ENCODE measurements at places on chromosomes 6 and 20.

DNA sequence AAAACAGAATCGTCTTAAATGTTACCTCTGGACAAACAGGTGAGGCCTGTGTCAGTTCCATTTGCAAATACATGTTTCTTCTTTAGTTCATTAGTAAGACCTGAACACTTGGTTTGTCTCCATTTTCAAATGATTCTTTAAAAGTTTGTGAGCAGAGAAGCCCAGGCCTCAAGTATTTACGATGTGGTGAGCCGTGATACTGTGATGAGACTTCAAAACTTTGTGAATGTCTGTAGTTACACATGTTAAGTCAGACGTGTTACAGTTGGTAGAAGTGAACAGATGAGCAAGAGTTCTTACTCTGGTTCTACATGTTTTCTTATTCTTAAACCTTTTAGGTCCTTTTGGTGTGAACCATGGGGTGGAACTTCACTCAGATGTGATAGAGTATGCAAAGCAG, 8.5 kb downstream of the PCMTD2 start:
- DNase-seq = no peak

DNA sequence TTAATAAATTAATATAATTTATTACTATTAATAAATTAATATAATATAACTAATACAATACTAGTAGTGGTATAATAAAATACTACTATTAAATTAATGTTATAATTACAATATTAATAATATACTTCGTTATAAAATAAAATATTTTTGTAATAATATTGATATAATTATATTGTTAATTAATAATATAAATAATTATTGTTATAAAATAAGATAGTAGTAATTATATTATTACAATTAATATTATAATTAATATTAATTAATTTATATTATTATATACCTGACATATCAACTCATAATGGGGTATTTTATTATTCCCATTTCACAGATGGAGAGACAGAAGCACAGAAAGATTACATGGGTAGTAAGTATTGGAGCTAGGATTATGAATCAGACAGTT, 8.9 kb downstream of the BEND6 start:
- no peak for DNase-seq

DNA sequence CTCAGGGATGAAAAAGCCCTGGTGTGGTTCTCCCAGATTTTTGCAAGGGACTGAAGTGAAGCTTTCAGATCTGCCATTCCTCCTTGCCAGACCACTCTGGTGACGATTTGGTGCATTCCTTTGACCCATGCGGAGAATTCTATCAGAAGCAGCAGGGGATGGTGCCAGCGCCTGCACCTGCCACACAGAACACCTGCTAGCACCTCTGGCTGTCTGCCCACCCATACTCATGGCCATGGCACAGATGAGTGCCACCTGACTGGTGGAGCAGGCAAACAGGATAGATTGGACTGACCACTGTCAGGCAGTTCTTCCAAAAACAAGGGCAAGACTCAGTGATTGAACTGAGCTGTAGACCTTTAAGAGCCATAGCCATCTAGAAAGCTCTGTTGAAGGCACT, 107.1 kb downstream of the CDYL start:
- DNase-seq = no peak

GRCh38 chr20:62433658-62434497, 6.5 kb upstream of the RBBP8NL start:
- no peak for DNase-seq

DNA sequence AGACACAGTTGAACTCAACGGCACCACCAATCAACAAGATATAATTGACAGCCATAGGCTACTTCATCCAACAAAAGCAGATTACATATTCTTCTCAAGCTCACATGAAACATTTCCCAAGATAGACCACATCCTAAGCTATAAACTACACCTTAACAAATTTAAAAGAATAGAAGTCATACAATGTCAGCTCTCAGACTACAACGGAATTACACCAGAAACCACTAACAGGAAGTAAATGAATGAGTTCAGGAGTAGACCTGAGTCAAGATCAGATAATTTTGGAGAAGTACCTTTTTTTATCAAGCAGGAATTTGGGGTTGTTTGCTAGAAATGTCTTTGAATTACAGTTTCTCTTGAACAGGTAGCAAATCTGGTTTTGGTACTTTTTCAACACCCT, 237.8 kb downstream of the TBX18 start:
- DNase-seq = no peak

- no peak for DNase-seq
These were observed 74.9 kb downstream of the TNFAIP3 start for GRCh38 chr6:137941995-137942394.

- no peak for DNase-seq
These were observed 195.7 kb upstream of the SASH1 start for GRCh38 chr6:148146717-148147462.

- DNase-seq = no peak
These were observed 11.7 kb upstream of the SCUBE3 start for GRCh38 chr6:35202066-35202546.

GRCh38 chr6:31407699-31408098, 4.3 kb downstream of the MICA start:
- DNase-seq = no peak
